ENCODE measurements at places on chromosomes 12 and 14. TPM values are rescaled to one million over a fixed set of nuclear protein-coding genes. Genes with fewer than 3 reads are reported as not detected.

ATP2A2 gene
- total RNA-seq: 82.2 TPM

CLEC4D gene
- total RNA-seq: not detected

DLGAP5 gene
- total RNA-seq: 48.5 TPM

NTF3 gene
- 2.2 TPM for total RNA-seq

NXPH4 gene
- 1.5 TPM for total RNA-seq

KCNMB4 gene
- total RNA-seq: 0.45 TPM

AKAP5 gene
- 0.17 TPM for total RNA-seq

TRIM9 gene
- 0.17 TPM for total RNA-seq

AP1G2 gene
- total RNA-seq: 18.6 TPM

SOAT2 gene
- under 0.01 TPM for total RNA-seq

MGP gene
- 0.30 TPM for total RNA-seq

LRP1-AS gene
- total RNA-seq: not detected

VSX2 gene
- not detected for total RNA-seq

PMCH gene
- not detected for total RNA-seq

NANOG gene
- not detected for total RNA-seq

SLCO1C1 gene
- total RNA-seq: 1.2 TPM

PKP2 gene
- total RNA-seq: 1.2 TPM

IL31 gene
- not detected for total RNA-seq

KLRD1 gene
- total RNA-seq: not detected

CMKLR1 gene
- under 0.01 TPM for total RNA-seq

RTN1 gene
- total RNA-seq: under 0.01 TPM

SUPT16H gene
- 63.6 TPM for total RNA-seq

ACIN1 gene
- 62.7 TPM for total RNA-seq

CAPZA3 gene
- not detected for total RNA-seq

KRR1 gene
- 18.0 TPM for total RNA-seq

AREL1 gene
- 16.1 TPM for total RNA-seq

All from bronchus fibroblast of lung (primary cell).